ENCODE measurements at places on chromosomes 7 and 10.

DNA sequence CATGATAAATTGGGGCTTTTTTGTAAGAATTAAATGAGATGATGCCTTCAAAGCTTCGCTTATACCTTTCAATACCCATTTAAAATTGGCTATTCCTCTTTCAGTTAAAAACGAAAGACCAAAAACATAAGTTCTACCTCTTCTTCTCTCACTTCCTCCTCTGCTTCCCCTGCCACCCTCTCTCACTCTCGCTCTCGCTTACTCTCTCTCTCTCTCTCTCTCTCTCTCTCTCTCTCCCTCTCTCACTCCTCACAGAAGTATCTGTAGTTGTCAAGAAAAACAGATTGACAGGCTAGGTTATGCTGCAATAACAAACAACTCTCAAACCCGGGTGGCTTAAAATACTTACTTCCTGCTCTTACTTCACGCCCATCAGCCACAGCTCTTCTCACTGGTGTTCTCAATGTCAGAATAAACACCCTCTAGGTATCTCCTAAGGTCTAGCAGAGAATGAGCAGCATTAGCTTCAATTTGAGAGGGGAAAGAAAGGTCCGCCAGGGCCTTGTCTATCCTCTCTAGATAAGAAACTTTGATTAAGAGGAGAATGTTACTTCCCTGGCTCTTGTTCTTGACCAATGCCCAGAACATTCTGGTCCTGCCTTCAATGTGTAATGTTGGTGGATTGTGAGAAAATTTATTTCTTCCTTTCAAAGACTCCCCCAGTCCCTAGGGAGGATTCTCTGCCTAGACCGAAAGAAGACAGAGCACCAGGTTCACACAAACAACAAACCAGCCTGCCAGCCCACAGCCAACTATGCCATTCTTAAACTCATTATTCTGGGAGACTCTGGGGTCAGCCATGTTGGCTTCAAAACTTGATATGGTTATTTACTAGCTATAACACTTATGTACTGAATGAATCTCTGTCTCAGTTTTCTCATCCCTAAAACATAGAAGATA lies 1028.7 kb downstream of the XPNPEP1 start:
- H3K36me3 ChIP-seq = no peaks in the 10 kb centered on the region
- H3K27ac ChIP-seq = no peak overlapping the region
- H3K4me3 ChIP-seq = no peak overlapping the region
- no peaks in the 10 kb centered on the region for H3K4me1 ChIP-seq
- no peaks in the 10 kb centered on the region for H3K27me3 ChIP-seq

DNA sequence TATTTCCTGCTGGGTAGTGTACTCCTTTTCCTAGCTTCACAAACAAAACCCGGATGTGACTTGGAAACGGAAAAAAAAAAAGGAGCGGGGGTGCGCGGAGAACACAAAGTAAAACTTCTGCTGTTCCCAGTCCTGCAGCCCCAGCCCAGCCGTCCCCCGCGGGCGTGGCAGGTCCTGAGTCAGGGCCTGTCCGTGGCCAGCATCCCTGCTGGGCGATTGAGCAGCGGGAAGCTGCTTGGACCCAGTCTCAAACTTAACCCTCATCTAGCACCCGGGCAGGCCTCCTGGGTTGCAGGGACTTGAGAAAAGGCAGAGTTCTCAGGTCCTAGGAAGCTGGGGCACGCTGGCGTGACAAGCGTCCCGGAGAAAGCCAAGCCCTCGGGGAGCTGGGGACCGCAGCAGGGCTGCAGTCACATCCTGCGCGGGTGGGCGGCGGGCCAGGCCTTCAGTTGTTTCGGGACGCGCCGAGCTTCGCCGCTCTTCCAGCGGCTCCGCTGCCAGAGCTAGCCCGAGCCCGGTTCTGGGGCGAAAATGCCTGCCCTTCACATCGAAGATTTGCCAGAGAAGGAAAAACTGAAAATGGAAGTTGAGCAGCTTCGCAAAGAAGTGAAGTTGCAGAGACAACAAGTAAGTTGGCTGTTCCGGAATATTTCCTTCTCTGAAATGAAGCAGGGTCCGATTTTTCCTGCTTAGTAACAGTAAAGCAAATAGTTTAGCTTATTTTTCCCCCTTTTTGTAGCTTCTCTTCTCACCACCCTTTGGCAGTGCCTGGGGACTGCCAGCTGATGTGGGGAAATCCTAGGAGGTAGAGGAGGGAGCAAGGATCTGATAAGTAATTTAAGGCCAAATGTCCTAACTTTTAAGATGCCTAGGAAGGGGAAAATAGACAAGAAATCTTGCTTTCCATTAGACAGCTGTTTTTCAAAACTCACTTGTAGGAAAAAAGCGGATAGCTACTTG lies at the start of gene GNG11:
TSS of gene GNG11 (plus strand) at position 129 of the 960 bp plus-strand sequence. CDS start at position 532, 403 bp downstream.
- H3K4me1 ChIP-seq = peaks cover 30% of the 10 kb centered on the region
- peaks cover 17% of the 10 kb centered on the region for H3K36me3 ChIP-seq
- H3K27ac ChIP-seq = peak within 1 kb of the TSS; percentile 98

DNA sequence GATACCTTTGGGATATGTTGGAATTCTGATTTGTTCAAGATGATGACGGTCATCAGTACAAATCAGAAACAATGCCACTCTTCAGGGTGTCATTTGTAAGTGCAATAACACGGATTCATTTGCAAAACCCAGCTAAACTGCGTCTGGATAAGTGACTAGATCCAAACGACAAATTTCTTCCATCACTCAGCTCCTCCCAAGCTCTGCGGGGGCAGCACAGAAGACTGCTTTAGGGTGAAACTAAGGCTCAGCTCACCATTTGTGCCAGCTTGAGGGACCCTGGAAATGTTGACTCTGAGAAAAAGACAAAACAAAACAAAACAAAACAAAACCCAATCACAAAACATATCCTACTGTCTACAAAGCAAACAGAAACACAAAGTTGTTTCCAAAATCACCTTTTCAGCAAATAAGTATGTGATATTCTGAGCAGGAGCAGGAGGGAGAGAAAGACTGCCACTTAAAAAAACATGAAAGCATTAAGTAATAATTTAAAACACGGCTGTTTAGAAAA lies 8.0 kb downstream of the EVX1 start:
- no peak for DNase-seq
- no peaks in the 10 kb centered on the region for H3K36me3 ChIP-seq
- no peak overlapping the region for H3K4me3 ChIP-seq
- peaks cover 21% of the 10 kb centered on the region for H3K4me1 ChIP-seq
- H3K27me3 ChIP-seq = peaks cover 93% of the 10 kb centered on the region

DNA sequence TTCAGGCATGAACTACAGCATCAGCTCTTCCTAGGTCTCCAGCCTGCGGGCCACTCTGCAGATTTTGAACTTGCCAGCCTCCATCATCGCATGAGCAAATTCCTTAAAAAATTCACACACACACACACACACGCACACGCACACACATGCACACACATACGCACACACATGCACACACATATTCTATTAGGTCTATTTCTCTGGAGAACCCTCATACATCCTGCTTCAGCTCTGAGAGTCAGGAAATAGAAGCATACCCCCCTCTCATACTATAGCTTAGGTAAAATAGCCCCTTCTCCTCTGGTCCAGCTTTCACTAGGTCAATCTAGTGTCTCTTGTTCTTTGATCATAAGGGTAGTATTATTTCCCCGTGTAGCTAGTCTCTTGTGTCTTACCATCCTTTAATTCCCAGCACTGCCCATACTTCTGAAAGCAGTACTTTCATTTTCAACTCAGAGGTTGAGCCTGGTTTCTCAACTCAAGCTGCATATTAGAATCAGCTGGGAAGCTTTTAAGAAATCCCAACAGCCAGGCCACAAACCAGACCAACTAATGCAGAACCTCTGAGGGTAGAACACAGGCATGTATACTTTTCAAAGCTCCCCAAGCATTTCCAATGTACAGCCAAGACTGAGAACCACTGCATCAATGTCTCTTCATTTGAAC lies 30.9 kb upstream of the ITGB8 start:
- DNase-seq = no peak
- H3K36me3 ChIP-seq = no peaks in the 10 kb centered on the region
- H3K4me1 ChIP-seq = no peaks in the 10 kb centered on the region

- no peaks in the 10 kb centered on the region for H3K36me3 ChIP-seq
- H3K4me1 ChIP-seq = no peaks in the 10 kb centered on the region
- H3K4me3 ChIP-seq = no peak overlapping the region
- no peaks in the 10 kb centered on the region for H3K27me3 ChIP-seq
- no peak for DNase-seq
- peak overlapping the region; percentile 13 for H3K27ac ChIP-seq
Observed at GRCh38 chr10:108902619-108903285, 1020.6 kb downstream of the XPNPEP1 start.

- no peaks in the 10 kb centered on the region for H3K4me1 ChIP-seq
- no peak for DNase-seq
- no peak overlapping the region for H3K4me3 ChIP-seq
- no peaks in the 10 kb centered on the region for H3K36me3 ChIP-seq
Observed at GRCh38 chr10:88592381-88592780, 5.8 kb downstream of the LIPJ start.

- H3K27me3 ChIP-seq = no peaks in the 10 kb centered on the region
- H3K4me3 ChIP-seq = no peak overlapping the region
- no peak overlapping the region for H3K27ac ChIP-seq
- no peaks in the 10 kb centered on the region for H3K36me3 ChIP-seq
- no peak for DNase-seq
Observed at GRCh38 chr7:8290645-8291308, 28.8 kb upstream of the ICA1 start.

DNA sequence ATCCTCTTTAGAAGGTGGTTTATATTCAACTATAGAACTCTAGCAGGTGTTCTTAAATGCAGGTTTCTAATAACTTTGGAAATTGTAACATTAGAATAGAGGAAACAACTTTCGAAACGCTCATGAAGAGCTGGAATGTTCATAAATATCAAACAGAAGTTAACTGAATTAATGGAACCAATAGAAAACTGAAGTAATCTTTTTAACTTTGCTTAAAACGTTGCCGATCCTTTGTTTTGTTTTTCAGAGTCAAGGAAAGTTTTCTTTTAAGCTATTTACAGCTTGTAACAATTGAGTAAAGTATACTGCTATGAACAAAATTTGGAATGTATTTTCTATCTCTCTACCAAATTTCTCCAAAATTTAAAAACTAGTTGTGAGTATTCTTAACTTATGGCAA lies 19.0 kb upstream of the CLDN3 start:
- no peak overlapping the region for H3K4me3 ChIP-seq
- H3K27me3 ChIP-seq = peaks cover 3% of the 10 kb centered on the region
- no peaks in the 10 kb centered on the region for H3K4me1 ChIP-seq
- no peak for DNase-seq
- H3K36me3 ChIP-seq = no peaks in the 10 kb centered on the region
- no peak overlapping the region for H3K27ac ChIP-seq

DNA sequence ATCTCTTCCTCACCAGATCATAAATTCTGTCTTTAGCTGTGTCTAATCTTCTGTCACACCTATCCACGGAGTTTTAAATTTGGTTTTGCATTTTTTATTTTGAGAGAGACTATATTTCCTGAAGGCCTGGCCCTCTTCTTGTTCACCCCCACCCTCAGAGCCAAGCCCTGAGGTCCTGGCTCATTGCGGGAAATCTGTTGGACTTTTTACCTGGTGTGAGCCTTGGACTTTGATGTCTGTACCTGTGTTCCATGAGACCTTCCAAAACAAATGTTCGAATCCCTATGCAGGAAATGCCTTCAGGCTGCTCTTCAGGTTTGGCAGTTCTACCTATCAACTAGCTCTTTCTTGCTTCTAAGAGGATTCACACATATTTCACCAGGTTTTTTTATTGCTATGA lies 175.2 kb upstream of the GRB10 start:
- H3K27me3 ChIP-seq = no peaks in the 10 kb centered on the region
- no peaks in the 10 kb centered on the region for H3K36me3 ChIP-seq
- no peak for DNase-seq
- peaks cover 39% of the 10 kb centered on the region for H3K4me1 ChIP-seq
- H3K27ac ChIP-seq = no peak overlapping the region

- no peaks in the 10 kb centered on the region for H3K4me1 ChIP-seq
- no peaks in the 10 kb centered on the region for H3K27me3 ChIP-seq
- no peak for DNase-seq
- peaks cover 45% of the 10 kb centered on the region for H3K36me3 ChIP-seq
- no peak overlapping the region for H3K4me3 ChIP-seq
Observed at GRCh38 chr7:39700932-39701331, 77.6 kb downstream of the RALA start.

- H3K4me3 ChIP-seq = no peak overlapping the region
- no peaks in the 10 kb centered on the region for H3K27me3 ChIP-seq
- no peaks in the 10 kb centered on the region for H3K36me3 ChIP-seq
Observed at GRCh38 chr7:34900891-34901513, 136.3 kb downstream of the DPY19L1 start.

DNA sequence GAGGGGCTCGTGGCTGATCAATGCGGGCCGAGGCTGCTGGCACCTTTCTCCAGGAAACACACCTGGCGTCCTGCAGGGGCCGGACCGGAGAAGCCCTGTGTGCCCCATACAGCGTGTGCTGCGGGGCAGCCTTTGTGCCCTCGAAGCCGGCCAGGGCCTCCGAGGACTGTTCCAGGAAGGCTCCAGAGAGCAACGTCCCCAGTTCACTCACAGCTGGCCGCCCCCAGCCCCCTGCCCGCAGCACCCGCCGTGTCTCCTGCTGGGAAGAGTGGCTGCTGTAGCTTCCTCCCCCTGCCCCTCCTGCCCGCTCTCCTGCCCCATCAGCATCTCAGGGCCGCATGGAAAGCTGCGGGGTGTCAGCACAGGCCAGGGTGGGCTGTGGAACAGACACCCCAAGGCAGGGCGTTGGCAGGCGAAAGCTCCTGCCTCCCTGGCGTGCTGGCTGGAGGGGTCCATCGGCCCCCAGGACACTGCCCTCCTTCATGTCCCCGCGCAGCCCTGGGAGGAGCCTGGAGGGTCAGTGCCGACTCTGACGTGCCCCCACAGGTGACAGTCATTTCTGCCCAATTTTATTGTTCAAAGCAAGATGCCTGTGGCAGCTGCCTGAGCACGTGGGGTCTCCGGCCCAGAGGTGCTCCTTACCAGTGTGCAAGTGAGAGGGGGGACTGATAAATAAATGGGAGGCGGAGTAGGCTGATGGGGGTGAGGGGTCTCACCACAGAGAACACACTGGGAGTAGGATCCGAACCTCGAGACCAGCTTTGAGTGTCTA lies 95.8 kb upstream of the DIP2C start:
- H3K27ac ChIP-seq = no peak overlapping the region
- peak overlapping the region; percentile 52 for H3K4me3 ChIP-seq

- peaks cover 16% of the 10 kb centered on the region for H3K4me1 ChIP-seq
- no peaks in the 10 kb centered on the region for H3K27me3 ChIP-seq
- H3K36me3 ChIP-seq = no peaks in the 10 kb centered on the region
- no peak overlapping the region for H3K4me3 ChIP-seq
- no peak for DNase-seq
- H3K27ac ChIP-seq = no peak overlapping the region
Observed at GRCh38 chr7:143493751-143494150, 16.1 kb downstream of the TAS2R41 start.

GRCh38 chr10:21130108-21130507 lies 233.0 kb upstream of the NEBL start:
- DNase-seq = no peak
- no peak overlapping the region for H3K27ac ChIP-seq
- no peak overlapping the region for H3K4me3 ChIP-seq
- H3K27me3 ChIP-seq = no peaks in the 10 kb centered on the region

GRCh38 chr10:119852822-119853221 lies 19.8 kb downstream of the MCMBP start:
- H3K27ac ChIP-seq = no peak overlapping the region
- H3K27me3 ChIP-seq = no peaks in the 10 kb centered on the region
- no peaks in the 10 kb centered on the region for H3K4me1 ChIP-seq
- no peak overlapping the region for H3K4me3 ChIP-seq
- no peak for DNase-seq

GRCh38 chr10:11245095-11245479 lies 227.4 kb downstream of the CELF2 start:
- H3K36me3 ChIP-seq = no peaks in the 10 kb centered on the region
- peaks cover 72% of the 10 kb centered on the region for H3K4me1 ChIP-seq
- H3K4me3 ChIP-seq = no peak overlapping the region
- no peak for DNase-seq
- no peaks in the 10 kb centered on the region for H3K27me3 ChIP-seq

GRCh38 chr7:91801331-91801983 lies 79.0 kb downstream of the MTERF1 start:
- DNase-seq = no peak
- no peak overlapping the region for H3K4me3 ChIP-seq
- no peaks in the 10 kb centered on the region for H3K36me3 ChIP-seq
- no peaks in the 10 kb centered on the region for H3K27me3 ChIP-seq
- H3K27ac ChIP-seq = no peak overlapping the region
- H3K4me1 ChIP-seq = no peaks in the 10 kb centered on the region

Data from heart right ventricle (tissue), 16 donors.